ENCODE measurements at places on chromosomes 3 and 15.

DNA sequence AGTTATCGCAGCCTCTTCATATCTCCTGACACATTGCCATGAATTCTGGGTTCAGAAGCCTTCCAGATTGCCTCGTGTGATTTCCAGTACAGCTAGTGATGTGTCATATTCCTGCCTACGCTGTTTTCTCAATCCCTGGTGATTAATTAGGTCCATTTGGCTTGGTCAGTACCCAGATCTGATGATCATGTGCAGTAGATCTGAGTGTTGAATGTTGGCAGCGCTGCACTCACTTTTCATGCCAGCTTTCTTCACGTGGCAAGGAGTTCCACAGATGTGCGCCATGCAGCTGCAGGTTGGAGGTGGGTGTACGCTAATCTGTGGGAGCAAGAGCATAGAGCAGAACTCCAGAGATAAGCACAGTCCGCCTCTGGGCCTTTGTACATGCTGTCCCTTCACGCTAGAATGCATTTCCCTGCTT is 86.9 kb upstream of the COL6A5 start:
- DNase-seq = no peak

- DNase-seq = no peak
These were observed 39.0 kb downstream of the RASA2 start for GRCh38 chr3:141525814-141526213.

DNA sequence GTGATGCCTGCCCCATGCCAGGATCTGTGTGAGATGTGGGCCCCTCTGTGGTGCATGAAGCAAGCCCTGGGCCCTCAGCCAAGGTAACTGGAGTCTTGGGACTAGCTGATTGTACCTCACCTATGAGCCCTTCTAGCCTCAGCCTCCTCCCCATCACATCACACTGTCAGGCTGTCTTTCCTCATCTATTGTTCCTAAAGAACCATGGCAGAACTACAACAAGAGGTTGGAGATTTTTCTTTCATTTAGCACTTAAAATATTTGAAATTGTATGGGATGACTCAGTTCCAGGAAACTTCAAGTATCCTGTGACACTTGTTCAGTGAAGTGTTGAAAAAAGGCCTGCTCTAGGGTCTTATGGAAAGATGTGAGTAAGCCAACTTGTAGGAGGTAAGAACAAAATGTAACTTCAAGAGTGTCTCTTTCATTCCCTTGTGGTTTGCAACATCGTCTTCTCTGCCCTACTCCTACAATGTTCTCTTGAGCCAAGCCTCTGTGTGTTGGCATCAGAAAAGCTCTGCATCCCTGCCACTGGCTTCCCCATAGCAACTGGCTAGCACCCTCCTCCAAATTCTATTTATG is 58.7 kb upstream of the TIPARP start:
- no peak for DNase-seq

DNA sequence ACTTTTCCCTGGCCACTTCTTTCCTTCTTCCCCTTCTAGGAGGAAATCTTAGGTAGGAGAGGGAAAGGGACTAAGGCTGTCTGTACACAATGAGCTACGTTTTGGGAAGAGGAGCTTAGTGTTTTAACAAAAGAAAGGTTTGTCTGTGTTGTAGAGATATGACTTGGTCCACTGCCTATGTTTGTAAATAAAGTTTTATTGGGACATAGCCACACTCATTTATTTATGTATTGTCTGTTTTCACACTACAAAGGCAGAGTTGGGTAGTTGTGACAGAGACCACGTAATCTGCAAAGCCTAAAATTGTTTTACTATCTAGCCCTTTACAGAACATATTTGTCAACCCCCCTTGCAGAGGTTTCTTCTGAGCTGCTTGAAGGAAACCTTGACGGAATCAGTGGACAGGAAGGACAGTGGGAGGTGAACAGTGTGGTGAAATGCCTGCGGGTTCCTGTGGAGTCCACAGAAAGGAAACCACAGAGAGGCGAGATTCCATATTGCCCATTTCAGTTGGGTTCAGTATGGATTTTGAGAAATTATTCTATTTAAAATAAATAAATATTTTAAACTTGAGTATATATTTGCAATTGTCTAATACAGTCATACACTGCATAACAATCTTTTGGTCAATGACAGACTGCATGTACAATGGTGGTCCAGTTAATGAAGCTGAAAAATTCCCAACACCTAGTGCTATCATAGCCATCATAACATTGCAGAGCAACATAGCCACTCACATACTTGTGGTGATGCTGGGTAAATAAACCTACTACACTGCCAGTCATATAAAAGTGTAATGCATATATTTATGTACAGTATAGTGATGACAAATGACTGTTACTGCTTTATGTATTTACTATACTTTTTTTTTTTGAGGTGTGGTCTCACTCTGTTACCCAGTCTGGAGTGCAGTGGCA is 157.9 kb upstream of the NUDT16 start:
- DNase-seq = no peak

DNA sequence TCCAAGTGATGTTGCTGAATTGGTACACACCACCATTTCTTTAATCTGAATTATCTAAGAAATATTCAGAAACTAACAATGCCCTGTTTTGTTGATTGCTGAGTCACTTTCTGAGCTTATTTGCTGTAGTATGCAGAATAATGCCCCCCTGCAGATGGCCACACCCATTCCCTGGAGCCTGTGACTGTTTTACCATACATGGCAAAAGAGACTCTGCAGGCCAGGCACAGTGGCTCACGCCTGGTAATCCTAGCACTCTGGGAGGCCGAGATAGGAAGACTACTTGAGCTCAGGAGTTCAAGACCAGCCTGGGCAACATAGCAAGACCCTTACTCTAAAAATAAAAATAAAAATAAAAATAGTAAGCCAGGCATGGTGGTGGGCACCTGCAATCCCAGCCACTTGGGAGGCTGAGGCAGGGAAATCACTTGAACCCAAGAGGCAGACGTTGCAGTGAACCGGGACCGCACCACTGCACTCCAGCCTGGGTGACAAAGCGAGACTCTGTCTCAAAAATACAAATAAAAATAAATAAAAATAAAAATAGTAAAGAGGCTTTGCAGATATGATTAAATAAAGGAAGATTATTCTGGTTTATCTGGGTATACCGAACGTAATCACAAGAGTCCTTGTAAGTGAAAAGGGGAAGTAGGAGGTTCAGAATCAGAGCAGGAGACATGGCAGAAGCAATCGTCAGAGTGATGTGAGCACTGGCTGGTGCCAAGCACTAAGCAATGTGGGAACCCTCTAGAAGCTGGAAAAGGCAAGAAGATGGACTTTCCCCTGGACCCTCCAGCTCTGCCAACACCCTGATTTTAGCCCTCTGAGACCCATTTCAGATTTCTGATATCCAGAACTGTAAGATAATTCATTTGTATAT is 19.0 kb downstream of the PCYT1A start:
- no peak for DNase-seq

- DNase-seq = no peak
These were observed 432.5 kb downstream of the MFSD1 start for GRCh38 chr3:159234306-159234705.

DNA sequence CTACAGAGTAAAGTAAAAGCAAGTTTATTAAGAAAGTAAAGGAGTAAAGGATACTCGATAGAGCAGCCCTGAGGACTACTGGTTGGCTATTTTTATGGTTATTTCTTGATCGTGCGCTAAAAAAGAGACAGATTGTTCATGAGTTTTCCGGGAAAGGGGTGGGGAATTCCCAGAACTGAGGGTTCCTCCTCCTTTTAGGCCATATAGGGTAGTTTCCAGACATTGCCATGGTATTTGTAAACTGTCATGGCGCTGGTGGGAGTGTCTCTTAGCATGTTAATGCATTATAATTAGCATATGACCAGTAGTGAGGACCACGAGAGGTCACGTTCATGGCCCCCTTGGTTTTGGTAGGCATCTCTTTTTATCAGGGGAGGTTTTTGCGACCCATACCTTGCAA is 213.1 kb downstream of the OSBPL10 start:
- no peak for DNase-seq

GRCh38 chr15:69677403-69677802 is 224.8 kb downstream of the RPLP1 start:
- no peak for DNase-seq

GRCh38 chr3:48232232-48232631 is 8.7 kb upstream of the ZNF589 start:
- DNase-seq = no peak

DNA sequence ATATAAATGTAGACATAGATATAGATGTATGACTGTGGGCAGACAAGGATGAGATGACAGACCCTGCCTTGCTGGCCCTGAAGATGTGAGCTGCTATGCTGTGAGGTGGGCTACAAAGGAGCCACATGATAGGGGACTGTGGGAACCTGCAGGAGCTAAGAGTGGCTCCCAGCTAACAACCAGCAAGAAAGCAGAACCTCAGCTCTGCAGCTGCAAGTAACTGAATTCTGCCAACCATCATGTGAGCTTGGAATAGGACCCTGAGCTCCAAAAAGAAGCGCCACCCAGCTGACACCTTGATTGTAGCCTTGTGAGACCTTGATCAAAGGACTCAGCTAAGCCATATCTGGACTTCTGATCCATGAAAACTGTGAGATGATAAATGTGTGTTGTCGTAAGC is 123.3 kb upstream of the GRM7 start:
- no peak for DNase-seq

- no peak for DNase-seq
These were observed 31.6 kb upstream of the OR5H6 start for GRCh38 chr3:98232489-98232888.

Data from stimulated activated CD4-positive, alpha-beta T cell treated with anti-CD3 and anti-CD28 coated beads, Interleukin-12 subunit alpha, Interleukin-12 subunit beta, amount 100 ng/mL, for 48 hours (primary cell).